NCI-H1092 (cell line): ENCODE measurements at places on chromosomes 6 and 20.

- no peak for DNase-seq
Measured at GRCh38 chr6:134772671-134773360, 177.1 kb downstream of the ALDH8A1 start.

GRCh38 chr6:112990971-112991370 is 643.8 kb downstream of the RFPL4B start:
- no peak for DNase-seq

DNA sequence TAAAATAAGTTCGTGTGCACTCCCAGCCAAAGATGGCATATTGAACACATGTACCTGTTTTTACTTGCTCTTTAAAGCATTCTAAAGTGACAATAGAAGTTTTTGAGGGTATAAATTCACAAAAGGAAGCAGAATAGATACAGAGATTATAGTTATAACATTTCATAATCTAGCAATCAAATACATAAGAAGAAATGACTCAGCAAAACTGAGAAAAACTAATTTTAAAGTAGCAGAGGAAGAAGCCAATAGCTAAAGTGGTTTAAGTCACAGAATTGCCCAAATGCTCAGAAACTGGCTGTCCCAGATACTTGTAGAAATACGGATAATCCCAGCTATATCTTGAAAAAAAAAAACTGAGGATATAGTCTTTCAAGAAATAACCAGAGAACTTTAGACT is 49.2 kb upstream of the TBC1D32 start:
- no peak for DNase-seq

DNA sequence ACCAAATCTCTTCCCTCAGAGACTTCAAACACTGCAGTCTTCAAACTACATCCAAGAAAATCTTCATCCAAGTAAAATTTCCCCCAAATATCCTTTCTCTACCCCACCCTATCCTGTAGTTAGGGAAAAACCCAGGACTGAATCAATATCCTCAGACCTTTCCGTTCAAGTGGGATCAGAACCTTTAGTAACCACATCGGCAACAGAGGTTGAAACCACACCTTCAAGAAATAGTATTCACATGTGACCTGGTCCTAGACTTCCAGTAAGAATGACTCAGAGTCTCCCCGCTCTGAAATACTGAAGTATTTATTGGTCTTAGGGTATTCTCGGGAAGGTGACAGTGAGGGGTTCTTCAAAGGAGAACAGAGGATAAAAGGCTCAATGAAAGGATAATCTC is 8.7 kb downstream of the HLA-DPA1 start:
- no peak for DNase-seq

- no peak for DNase-seq
Measured at GRCh38 chr20:13676682-13677081, 38.0 kb upstream of the TASP1 start.
